Hematopoietic multipotent progenitor cell (in vitro differentiated cells): ENCODE measurements at places on chromosomes 12 and 14.
A peak's percentile ranks its signal among the peaks of the same experiment; 100 is the strongest.

- peak; percentile 29 for DNase-seq
Measured at GRCh38 chr12:85301051-85301450, 21.0 kb downstream of the ALX1 start.

DNA sequence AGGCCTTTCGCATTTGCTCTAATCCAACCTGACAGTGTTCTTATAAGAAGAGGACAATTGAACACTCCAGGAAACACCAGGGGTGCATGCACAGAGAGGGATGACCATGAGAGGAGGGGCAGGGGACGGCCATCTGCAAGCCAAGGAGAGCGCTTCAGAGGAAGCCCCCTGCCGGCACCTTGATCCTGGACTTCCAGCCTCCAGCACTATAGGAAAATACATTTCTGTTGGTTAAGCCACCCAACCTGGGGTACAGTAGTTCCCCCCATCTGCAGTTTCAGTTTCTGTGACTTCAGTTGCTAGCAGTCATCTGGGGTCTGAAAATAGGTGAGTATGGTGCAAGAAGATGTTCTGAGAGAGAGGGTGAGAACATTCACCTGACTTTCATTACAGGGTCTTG lies 64.7 kb downstream of the CLMN start:
- DNase-seq: no peak

DNA sequence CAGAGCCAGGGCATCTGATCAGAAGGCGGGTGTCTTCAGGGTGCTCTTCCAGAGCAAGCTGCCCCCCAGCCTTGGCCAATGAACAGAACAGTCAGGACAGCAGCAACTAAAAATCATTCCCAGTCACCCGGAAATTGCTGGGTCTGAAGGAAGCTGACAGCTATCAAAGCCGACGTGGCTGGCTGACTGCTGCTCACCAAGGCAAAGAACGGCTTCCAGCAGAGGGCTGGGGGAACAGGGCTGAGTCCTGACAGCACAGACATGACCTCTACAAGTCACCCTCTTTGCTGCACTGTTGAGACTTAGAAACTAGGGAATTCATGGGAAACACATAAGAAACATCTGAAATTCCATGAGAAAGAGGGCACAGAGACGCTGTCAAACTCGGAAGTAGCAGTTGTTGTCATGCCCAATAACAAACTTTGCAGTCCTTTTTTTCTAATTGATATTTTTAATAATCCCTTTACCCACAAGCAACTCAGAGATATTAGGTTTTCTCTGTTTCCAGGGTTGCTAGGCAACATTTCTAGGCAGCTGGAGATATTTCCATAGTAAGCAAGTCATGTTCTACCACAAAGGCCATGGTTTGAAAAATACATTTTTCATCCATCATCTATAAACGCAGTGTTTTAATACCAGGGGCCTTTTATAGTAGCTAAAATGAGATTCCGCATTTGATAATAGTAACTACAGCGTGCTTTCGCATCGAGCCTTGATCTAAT lies 365.2 kb downstream of the SEC23A start:
- DNase-seq: no peak

DNA sequence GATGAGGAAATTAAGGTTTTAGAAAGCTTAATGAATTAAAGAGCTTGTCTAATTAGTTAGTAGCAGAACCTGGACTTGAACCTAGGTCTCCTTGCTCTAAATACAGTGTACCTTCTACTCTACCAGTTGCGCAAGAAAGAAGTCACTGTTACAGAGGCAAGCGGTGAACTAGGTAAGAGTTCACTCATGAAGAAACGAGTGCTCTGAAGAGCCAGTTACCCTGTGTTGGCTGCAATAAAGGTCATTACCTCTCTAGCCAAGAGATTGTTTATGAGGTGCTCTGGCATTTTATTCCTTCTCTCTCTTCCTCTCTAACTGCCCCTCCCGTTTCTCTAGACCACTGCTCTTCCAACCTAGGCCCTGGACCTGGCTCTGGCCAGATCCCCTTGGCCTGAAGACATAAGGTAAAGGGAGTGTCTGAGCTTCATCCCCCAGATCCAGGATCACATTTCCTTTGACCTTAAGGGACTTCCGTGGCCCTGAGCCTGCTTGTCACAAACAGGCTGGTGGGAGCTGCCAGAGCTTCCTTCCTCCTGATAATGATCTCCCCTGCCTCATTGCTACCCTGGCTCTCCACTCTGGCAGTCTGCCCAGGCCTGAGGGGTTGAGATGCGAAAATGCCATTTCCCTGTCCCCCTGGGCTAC lies 1.9 kb downstream of the RNASE7 start:
- DNase-seq: peak; percentile 64
